ENCODE measurements at places on chromosomes 11 and 22.

DNA sequence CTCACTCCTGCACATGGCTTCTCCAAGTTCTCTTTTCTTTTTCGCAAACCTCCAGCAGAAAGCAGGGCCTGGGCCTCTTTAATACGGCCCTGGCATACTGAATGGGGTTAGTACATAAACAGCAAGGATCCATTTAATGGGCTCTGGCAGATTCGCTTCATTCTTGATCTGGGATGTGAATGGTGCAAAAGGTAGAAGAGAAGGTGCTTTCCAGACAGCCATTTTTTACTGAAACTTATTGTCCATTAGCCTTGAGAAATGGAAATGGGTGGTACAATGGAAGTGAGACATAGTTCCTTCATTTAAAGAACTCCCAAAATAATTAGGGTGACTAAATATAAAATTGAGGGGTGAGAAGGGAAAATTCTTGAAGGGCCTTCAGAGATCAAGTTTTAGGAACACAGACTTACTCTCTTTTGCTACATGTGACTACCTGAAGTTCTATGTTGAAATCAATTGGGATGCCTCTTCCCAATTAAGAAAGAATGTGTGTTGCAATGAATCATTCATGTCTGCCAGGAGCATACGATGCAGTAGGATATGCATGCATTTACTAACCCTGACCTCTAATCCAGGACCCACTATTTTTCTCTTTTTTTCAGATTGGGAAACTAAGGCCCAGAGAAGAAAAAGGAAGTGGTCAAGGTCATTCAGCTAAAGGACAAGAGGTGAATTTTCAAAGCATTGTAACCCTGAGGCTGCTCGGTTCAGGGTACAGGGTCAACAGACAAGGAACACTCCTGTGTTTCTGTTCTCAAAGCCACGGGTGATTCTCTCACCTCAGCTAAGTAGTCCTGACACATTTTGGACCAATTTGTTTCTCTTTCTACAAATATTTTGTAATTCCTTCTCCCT, 144.1 kb downstream of the BBOX1 start:
- DNase-seq: no peak

GRCh38 chr11:94018721-94019120, 2.4 kb upstream of the HEPHL1 start:
- DNase-seq: no peak

- no peak for DNase-seq
Observed at GRCh38 chr11:34049028-34049427, 2.5 kb upstream of the CAPRIN1 start.

DNA sequence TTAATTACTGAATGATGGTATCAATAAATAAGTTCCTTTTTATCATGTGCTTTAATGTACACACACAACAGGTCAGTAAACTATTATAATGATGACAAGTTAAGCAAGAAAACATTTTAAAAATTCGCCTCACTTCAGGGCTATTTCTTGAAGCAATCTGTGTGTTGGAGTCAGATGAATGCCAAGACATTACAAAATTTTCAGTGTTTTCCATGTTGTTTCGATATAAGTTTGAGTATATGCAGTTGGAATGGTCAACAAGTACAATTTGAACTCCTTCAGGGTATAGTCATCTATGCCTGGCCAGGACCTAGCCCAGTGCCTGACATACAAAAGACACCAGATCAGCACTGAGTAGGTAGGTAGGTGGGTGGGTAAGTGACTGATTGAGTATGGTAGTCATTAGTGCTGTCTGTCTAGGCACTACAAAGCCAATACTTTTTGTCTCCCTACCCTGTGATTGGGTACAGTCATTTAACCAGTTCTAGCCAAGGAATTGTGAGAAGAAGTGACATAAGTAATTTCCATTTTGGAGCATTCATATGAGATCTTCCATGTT, 7.5 kb downstream of the PRCP start:
- DNase-seq: no peak

GRCh38 chr11:4026389-4026788, 68.2 kb upstream of the RRM1 start:
- DNase-seq: no peak

DNA sequence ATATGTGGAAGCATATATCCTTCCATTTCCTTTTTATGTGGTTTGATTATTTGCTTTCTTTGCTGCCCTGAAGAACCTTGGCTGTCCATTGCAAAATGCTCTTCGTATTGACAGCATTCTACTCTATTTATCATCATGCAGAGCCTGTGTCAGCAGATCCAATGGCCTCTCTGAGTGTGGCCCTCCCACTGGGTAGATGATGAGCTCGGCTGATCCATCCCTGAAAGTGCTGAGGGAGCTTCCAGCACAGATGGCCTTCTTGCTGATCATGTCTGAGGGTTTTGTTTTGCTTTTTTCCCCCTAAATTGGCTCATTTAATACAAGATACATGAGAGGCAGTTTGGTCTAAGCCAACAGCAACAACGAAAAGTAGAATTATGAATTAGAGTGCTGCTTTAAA, 181.0 kb downstream of the GRIA4 start:
- DNase-seq: no peak

DNA sequence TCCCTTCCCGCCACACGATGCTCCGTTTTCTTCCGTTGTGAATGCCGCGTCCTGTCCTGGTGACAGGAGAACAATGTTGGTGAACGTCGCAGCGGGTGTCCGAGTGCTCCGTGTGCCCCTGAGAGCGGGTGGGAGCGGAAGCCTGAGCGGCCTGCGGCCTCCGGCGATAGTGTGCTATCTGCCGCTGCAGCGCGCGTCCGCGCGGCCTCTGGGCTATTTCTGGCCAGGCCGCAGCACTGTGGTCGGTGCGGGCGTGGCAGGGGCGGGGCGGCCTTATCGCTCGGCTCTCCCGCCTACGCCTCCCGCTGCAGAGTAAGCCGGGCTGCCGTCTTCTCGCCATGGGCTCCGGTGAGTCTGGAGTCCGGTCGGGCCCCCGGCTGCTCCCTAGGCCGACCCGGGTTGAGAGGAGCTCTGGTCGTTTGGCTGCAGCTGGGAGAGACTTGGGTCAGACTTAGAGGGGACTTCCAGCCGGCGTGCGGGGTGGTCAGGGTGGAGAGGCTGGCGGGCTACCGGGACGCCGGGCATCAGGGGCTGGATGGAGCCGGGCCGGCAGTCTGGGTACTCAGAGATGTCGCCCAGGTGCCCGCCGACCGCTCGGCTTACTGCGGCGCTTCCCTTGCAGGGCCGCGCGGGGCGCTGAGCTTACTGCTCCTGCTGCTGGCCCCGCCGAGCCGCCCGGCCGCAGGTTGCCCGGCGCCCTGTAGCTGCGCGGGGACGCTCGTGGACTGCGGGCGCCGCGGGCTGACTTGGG, at the start of gene GP1BB:
TSS of gene GP1BB (plus strand) at position 308 of the 751 bp plus-strand sequence. CDS start at position 339, 31 bp downstream.
- DNase-seq: no peak
